ENCODE measurements at places on chromosomes 5 and 9.

GRCh38 chr9:79300068-79300467 is 271.7 kb upstream of the TLE4 start:
- no peak for DNase-seq

GRCh38 chr9:100452894-100453293 is 20.1 kb upstream of the TMEFF1 start:
- no peak for DNase-seq

DNA sequence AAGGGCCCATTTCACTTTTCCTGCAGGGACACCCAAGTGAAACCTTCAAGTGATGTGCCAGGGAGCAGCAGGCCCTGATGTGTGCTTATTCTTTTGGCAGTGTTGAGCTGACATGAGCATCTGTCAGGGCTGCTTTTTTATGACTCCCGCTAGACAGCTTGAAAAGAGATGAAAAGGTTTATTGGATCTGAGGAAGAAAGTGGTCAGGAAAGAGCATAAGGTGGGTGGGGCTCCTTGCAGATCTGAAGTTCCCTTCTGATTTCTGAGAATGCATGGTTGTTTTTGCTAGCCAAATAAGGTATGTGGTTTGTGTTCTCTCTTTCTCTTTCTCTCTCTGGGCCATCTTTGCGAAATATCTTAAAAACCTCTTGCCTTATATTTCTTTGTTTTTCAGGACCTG is 316.1 kb downstream of the DMRT2 start:
- DNase-seq = no peak

DNA sequence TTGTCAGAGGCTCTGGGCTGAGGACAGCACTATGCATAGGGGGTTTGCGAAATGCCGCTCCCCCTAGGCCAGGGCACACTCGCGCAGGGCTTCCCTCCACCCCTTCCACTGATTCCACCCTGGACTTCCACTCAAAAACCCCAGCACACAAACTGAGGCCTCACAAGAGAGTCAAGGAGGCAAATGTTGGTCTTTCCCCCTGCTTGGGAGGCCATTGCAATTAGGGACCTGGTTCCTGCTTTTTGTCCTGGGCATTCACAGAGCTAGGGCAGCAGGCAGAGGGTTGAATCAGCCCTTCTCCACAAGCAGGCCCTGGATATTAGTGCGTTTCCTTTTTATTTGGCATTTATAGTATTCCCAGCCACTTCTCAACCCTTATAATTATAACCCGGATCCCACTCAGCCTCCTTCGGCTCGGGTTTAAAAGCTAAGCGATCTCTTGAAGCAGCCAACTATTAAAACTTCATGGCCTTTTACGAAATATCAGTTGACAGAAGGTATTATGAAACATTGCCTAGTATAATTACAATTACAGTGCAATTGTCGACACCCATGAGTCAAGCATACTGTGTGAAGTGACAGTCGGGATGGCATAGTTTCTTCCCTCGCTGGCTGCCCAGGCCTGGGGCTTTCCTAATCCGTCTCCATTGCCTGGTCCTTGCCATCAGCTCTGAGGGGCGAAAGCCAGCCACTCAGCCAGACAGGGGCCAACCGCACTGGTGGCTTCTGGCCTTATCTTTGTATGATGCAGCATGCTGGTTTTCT is 285.5 kb upstream of the MAP3K1 start:
- no peak for DNase-seq

- DNase-seq = no peak
Measured at GRCh38 chr5:138448481-138449398, 9.9 kb downstream of the REEP2 start.

GRCh38 chr9:76365028-76365427 is 29.2 kb downstream of the RFK start:
- DNase-seq = no peak
